ENCODE measurements at places on chromosomes 2 and 18. TPM values are rescaled to one million over a fixed set of nuclear protein-coding genes. Genes with fewer than 3 reads are reported as not detected.

NEMP2 gene
- total RNA-seq, result 17.3 TPM

SLC9A4 gene
- 0.07 TPM for total RNA-seq

CAPN14 gene
- 6.0 TPM for total RNA-seq

NGEF gene
- not detected for total RNA-seq

CXCR1 gene
- 0.12 TPM for total RNA-seq

INO80D gene
- total RNA-seq, result 61.2 TPM

LAMA1 gene
- total RNA-seq, result not detected

RTP5 gene
- not detected for total RNA-seq

CPLX4 gene
- not detected for total RNA-seq

EMILIN1 gene
- total RNA-seq, result 0.52 TPM

SETBP1 gene
- 129 TPM for total RNA-seq

CCDC74B gene
- total RNA-seq, result 1.4 TPM

ALK gene
- total RNA-seq, result not detected

SPATS2L gene
- 0.36 TPM for total RNA-seq

GALNT5 gene
- total RNA-seq, result not detected

GATA6 gene
- total RNA-seq, result not detected

GKN1 gene
- total RNA-seq, result not detected

TMEM169 gene
- total RNA-seq, result 1.2 TPM

TMEM200C gene
- not detected for total RNA-seq

UGT1A6 gene
- total RNA-seq, result not detected

DNER gene
- not detected for total RNA-seq

LOXHD1 gene
- not detected for total RNA-seq

TGFA gene
- not detected for total RNA-seq

ERLEC1 gene
- total RNA-seq, result 22.9 TPM

KLF7 gene
- 81.2 TPM for total RNA-seq

AGXT gene
- not detected for total RNA-seq

DNAJC10 gene
- total RNA-seq, result 117 TPM

RAB6C gene
- not detected for total RNA-seq

MSTN gene
- total RNA-seq, result not detected

TPGS2 gene
- total RNA-seq, result 53.7 TPM

HNMT gene
- total RNA-seq, result 0.12 TPM

DIPK1C gene
- not detected for total RNA-seq

DLGAP1 gene
- total RNA-seq, result 0.07 TPM

SPP2 gene
- not detected for total RNA-seq

SERPINB11 gene
- total RNA-seq, result not detected

GKN2 gene
- not detected for total RNA-seq

AMER3 gene
- not detected for total RNA-seq

ACADL gene
- not detected for total RNA-seq

SH2D6 gene
- total RNA-seq, result 1.1 TPM

ANO7 gene
- total RNA-seq, result 1.8 TPM

ADGRF3 gene
- total RNA-seq, result 0.47 TPM

All from B cell (primary cell).